CD4-positive, alpha-beta memory T cell (primary cell): ENCODE measurements at places on chromosomes 6 and 20. TPM values are rescaled to one million over a fixed set of nuclear protein-coding genes. Genes with fewer than 3 reads are reported as not detected.

FRK gene
- not detected for total RNA-seq

MEI4 gene
- not detected for total RNA-seq

DNA sequence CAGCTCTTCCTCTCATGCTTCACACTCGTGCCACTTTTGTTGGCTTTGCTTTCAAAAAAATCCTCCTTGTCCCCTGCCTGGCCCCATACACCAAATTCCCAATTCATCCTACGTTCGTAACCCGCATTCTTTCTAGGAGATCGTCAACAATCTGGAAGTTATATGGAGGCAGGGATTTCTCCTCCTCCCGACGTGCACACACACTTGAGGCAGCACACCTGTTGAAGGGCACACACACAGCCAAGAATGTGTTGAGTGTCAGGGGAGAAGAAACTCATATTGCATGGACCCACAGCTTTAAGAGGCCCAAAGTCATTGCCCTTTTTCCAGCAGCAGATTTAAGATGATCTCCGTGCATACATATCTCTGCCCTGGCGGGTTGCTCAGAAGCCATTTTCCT lies 28.9 kb downstream of the THBS2 start:
- DNase-seq = no peak

DNA sequence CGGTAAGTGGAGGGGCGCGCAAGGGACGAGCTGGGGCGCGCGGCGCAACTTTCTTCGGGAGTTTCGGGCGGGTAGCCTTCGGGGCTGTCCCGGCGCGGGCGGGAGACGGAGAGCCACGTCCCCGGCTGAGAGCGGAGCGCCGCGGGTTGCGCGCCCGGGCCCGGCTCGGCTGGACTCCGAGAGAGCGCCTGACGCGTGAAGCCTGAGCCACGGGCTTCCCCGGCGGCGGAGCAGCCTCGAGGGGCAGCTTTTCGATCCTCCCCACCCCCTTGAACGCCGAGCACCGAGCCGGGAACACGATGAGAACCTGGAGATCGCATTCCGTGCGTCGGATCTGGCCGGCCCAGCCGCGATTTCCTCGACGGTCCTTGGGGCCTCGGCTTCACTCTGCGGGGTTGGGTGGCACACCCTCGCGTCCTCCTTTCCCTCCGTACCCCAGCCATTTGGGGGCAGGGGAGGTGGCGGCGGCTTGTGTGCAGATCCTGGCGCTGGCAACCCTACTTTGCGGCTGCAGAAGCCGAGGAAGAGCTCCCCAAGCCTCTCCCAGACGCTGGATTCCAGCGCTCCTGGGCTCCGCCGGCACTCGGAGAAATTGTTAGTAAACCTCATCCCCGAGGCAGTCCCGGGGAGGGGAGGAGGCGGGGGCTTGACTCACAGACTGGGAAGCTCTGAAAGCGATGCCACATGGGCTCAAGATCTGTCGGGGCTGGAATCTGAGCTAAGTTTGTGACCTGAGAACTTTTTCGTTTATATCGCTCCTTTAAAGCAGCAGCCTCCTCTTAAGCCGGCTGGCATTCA lies 572 bp downstream of the DSE start:
- peak; percentile 35 for DNase-seq

- DNase-seq = no peak
These were observed 16.7 kb downstream of the KCTD20 start for GRCh38 chr6:36459501-36459900.
